Stimulated activated CD8-positive, alpha-beta memory T cell treated with anti-CD3 and anti-CD28 coated beads, Interleukin-15, amount 100 ng/mL, for 24 hours (primary cell): ENCODE measurements at places on chromosomes 4 and X.

DNA sequence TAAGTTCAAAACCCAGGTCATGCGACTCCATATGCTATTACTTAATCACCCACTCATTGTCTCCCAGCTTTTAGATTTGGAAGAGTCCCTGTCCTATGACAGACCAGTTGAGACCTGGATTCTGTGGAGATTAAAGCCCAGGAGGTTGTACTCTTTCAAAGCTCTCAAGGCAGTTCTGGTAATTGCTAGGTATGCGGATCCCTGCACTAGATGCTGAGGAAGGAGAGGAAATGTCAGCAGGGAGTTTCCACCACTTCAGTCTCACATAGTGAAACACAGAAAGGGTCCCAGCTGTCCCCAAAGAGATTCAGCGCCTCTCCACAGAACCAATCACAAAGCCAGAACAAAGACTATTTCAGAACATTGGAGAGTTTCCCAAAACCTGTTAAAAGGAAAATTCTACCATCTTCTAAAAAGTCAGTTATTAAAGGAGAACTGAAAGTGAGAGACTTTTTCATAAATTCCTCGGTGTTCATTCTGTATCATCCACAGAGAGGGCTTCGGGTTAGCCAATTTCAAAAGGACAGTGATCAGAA, 53.4 kb downstream of the IRF2 start:
- DNase-seq: no peak

DNA sequence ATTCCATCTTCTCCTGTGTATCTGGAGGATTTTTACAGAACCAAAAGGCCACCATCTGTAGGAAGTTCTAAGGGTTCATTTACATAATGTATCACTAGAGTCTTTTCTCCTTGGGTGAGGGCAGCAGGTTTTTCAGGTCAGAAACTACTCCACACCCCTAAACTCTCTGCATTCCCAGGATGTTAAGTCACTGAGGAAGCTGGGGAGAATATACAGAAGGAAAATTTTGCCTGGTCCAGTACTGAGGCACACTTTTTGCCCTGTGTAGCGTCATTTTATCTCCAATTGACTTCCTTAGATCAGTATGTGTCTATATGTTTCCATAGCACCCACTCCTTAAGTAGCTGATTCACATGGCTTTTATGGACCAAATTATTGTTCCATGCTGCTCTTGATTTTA, 17.0 kb downstream of the XKRX start:
- DNase-seq: no peak

- no peak for DNase-seq
Observed at GRCh38 chr4:176439611-176440010, 119.8 kb downstream of the SPCS3 start.

DNA sequence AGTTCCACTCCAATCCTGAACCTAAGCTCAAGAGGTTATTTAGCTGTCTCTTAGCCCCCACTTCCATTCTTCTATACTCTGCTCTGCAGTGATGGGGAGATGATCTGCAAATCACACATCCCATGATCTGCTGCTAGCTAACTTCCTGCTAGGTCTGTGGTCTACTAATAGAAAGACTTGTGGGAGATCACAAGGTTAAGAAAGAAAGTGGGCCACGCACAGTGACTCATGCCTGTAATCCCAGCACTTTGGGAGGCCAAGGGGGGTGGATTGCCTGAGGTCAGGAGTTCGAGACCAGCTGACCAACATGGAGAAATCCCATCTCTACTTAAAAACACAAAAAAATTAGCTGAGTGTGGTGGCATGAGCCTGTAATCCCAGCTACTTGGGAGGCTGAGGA, 471.1 kb upstream of the NWD2 start:
- DNase-seq: no peak

DNA sequence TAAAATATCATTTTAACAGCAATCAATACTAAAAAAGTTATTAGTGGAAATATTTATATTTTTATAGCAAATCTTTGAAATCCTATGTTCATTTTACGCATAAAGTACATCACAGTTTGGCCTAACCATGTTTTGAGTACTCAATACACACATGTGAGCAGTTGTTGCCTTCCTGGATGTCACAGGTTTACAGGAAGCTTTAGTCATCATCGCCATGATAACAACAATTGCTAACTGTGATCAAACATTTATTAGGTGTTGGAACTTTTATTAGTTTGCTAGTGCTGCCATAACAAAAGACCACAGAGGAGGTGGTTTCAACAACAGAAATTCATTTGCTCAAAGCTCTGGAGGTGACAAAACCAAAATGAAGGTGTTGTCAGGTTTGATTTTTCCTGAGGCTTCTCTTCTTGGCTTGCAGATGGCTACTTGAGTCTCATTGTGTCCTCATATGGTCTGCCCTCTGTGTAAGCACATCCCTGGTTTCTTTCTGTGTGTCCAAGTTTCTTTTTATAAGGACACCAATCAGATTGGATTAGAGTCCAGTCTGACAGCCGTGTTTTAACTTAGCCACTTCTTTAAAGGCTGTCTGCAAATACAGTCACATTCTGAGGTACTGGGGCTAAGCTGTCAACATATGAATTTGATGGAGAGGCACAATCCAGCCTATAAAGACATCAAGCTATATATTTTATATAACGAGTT, 43.1 kb upstream of the BOD1L1 start:
- no peak for DNase-seq

GRCh38 chr4:105989485-105990242, 94.4 kb downstream of the NPNT start:
- DNase-seq: no peak

GRCh38 chrX:46788902-46789301, 30.0 kb upstream of the SLC9A7 start:
- no peak for DNase-seq
